ENCODE measurements at places on chromosomes 1 and 21.

DNA sequence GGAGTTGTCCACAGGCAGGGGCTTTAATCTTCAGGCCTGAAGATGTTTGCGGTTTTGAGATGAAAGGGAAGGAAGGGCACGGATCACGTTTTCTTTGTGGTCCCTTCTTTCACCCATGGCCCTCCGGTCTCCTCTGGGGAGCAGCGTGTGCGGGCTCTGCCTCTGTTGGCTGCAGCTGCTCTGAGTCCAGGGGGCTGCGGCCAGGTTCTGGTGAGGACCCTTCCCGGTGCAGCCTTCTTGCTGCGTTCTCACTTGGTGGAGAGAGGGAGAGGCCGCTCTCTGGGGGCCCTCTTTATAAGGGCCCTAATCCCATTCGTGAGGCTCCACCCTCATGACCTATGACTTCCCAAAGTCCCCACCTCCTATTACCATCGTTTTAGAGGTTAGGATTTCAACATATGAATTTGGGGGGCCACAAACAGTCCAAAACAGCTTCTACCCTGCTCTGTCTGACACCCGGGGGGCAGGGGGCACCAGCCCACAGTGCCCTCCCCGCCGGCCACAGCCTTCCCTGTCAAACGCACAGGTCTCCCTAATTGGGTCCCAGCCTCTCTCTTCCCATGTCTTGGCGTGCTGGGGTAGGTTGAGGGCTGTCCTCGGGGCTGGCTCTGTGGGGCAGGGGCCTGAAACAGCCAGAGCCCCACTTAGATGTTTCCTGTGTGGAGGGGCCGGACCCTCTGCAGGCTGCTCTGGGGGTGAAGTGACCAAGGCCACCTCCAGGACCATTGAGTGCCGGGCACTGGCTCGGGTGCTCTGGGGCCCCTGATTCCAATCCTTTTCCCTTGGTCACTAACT lies 100.1 kb upstream of the C1orf174 start:
- DNase-seq: peak; percentile 9

DNA sequence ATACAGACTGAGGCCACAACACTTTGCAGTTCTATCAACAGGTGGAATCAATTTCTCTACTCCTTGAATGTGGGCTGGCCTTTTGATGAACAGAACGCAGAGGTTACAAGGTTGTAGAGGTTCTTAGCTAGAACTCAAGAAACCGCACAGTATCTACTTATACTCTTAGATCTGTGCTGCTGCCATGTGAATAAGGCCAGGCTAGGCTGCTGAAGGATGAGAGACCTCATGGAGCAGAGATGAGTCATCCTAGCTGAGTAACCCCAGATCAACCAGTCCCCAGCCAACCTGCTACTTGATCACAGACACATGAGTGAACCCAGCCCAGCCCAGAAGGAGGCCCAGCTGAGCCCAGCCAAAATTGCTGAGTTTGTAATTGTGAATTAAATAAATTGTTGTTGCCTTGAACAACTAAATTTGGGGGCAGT lies 35.3 kb upstream of the BCAR3 start:
- no peak for DNase-seq

GRCh38 chr1:174940646-174941175 lies 59.0 kb upstream of the CACYBP start:
- no peak for DNase-seq

DNA sequence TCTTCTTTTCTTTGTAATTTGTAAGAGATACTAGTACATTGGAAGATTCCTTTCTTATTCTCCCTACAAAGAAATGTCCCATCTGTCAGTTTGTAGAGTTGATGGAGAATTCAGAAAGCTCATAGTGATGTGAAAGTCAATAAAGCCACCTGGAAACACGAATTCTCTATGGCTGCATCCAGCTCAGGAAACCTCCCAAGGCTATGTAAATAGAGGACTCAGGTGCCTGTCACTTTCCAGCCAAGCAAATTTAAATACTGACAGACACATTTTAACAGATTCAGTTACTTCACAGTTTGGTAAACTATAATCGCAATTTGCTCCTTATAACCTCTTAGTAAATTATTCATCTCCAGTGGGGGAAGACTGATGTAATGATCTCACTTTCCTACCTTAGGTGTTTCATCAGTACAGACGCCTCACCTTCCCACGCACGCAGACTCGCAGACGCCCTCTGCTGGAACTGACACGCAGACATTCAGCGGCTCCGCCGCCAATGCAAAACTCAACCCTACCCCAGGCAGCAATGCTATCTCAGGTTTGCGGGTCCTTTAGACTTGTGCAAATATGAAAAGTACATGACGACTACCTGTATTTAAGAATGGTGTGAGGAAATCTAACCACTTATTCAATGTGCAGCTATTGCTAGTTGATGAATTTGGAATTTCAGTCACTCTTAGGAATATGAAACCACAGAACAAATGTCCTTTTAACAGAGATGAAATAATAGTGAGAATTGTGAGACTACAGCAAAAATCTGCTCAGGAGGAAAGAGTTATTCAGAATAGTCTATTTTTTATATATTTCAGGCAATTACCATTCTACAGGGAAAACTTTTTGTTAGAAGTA lies 60.6 kb downstream of the PTPRC start:
- DNase-seq: no peak

- DNase-seq: no peak
Measured at GRCh38 chr1:31576201-31576669, at the start of gene TINAGL1. TSS of gene TINAGL1 (plus strand) at chr1:31576515. CDS start at chr1:31577149, 634 bp downstream.

DNA sequence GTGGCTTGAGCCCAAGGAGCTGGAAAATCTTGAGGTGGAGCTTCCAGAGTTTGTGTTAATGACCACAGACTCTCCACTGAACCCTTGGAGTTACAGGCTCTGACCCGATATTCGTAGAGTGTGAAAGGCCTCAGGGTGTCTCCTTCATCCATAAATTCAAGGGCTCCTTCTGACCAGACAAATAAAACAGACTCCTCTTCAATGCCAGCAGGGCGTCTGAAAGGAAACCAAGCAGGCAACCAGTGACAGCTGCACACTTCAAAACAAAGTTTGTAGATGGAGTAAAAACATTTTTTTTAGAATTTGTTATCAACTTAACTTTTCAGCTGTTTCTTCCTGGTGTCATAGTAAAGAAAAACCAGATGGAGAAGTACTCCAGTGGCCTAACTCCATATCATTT lies 161.1 kb downstream of the KCTD3 start:
- DNase-seq: no peak

- peak; percentile 51 for DNase-seq
Measured at GRCh38 chr1:192913683-192914082, 104.8 kb downstream of the RGS2 start.

GRCh38 chr1:25703671-25704266 lies 87.2 kb downstream of the MAN1C1 start:
- DNase-seq: no peak

- DNase-seq: no peak
Measured at GRCh38 chr21:45207839-45208626, 79.7 kb downstream of the POFUT2 start.

Measured in ovary (tissue), 10 donors.